ENCODE measurements at places on chromosomes 2 and 18.

DNA sequence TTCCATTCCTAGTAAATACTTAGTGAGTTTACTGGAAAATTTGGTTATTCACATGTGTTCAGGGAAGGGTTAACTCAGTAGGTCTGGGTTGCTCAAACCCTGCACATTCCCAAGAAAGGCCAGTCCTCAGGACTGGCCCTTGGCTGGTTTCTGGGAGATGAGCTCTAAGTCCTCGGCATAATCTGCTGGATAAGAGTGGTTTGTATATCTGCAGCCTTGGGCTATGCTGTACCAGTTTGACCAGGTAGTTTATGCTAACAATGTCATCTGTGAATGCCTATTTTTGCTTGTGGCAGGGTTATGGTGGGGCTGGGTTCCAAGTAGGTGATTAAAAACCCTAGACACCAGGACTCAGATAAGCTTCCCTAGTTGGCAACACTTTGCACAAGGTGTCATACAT, 7.4 kb upstream of the PTH2R start:
- no peak for DNase-seq

DNA sequence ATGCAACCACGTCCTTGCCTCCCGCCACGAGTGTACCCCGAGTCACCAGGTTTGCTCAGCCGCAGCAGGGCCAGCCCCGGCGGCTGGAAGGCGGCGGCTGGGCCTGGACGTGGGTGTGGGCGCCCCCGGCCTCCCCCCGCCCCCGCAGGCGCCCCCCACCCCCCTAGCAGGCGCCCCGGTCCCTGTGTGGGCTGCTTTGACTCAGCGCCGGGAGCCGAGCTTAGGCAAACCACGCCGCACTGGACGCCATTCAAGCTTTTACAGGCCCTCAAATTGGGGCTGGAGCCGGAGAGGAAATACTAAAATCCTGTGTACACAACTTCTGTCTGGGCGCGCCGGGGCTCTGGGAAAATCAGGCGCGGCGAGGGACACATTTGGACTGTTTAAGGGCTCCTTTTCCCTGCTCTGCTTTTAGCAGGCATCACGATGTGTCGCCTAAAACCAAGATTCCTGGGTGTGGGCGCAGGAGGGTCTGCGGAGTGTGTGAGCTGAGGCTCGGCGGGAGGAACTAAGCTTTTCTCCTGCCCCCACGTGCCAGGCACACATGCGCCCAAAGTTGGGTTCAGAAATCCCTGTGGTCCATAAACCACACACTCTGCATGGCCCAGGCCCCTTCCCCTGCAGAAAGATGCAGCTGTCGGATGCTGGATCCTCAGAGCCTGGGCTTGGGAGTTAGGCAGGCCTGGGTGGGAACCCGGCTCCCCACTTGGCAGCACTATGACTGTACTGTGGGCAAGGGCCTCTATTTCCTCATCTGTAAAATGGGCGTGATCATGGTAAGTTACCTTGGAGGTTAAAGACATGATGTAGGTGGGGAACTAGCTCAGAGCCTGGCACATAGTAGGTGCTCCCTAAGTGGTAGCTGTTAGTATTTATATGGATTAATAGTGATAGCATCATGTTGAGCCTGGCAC, 57.6 kb downstream of the ATOH8 start:
- DNase-seq: no peak

DNA sequence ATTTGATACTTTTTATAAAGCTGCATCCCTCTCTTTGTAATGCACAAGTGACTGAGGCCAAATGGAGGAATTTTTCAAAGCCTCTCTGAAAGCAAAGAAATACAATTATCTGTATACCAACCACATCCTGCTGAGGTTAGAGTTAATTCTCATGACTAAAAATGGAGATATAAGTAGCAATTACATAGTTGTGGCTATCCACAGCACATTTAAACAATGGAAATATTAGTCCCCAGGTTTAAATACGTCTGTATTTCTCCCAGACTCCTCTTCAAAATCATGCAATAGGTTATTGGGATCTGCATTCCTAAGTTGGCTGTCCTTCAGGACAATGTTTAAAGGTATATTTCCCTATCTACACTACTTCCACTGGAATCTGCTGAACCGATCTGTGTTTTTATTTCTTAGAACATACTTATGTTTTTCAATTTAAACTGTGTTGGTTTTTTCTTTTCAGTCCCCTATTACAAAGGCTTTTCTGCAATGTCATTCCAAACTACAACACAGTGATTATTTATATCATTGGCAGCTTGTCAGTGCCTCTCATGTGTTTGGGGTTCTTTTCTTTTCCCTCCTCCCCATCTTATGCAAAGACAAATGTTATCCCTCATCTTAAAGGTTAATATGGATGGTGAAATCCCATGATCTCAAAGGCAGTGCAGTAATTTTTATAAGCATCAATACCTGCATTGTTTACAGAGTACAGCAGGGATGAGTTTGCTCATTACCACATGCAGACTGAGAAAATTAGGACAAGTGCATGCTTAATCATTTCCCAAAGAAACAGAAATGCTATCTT, 134.8 kb upstream of the FSHR start:
- DNase-seq: no peak

DNA sequence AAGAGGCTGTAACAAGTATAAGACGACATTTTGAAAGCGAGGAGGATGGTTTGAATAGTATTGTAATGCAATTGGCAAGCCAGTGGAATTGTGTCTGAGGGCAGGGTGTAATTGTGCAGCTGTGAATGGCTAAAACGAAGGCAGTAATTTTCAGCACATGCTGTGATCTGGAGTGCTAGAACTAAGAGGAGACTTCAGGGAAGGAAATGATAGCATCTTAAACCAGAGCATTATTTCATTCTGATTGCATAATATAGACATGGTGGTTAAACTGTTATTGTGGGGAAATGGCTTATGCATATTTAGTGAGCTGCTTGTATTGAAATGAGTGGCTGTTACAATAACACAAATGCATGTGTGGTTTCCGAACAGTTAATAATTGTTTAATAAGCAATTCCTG, 36.3 kb downstream of the THSD7B start:
- DNase-seq: no peak

GRCh38 chr2:2870106-2870505, 507.5 kb downstream of the EIPR1 start:
- no peak for DNase-seq

- no peak for DNase-seq
Measured at GRCh38 chr2:106991866-106992265, 105.9 kb upstream of the ST6GAL2 start.

GRCh38 chr2:43010438-43011157, 215.8 kb downstream of the ZFP36L2 start:
- no peak for DNase-seq

DNA sequence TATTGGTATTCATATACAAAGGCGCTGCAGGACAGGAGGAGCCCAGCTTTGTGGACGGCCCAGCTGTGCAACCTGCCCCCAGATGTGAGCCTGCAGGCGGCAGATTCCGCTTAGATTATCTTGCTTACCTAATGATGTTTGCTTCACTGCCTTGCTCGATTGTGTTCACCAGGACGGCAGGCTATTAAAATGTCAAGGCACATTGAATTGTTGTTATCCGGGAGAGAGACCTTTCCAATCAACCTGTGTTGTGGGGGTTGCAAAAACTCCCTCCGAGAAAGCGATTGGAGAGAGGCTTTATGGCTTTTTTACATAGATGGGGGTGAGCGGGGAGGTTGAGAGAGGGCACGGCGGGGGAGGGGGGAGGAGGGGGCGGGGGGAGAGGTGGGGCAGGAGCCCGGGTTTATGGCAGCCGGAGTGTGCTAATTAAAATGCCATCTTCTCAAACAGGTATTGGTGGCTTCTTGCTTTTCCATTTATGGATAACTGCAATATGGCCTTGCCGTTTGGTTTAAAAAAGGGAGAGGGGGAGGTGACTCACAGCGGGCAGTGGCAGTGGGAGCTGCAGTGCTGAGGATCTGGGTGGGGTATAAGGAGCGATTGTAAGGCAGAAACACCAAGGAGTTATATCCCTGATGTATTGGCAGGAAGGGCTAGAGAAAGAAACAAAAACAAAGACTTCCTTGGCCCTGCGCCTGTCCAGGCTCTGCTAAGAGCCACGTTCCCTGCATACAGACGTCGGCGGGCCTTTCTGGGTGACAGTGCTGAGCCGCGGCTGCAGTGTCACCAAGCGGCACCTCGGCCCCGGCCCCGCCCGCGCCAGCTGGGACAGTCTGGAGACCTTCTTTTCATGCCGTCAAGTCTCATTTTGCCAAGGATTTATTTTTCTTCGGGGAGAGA, 97.2 kb downstream of the INSIG2 start:
- DNase-seq: peak; percentile 64

GRCh38 chr18:9910661-9911060, 3.2 kb upstream of the VAPA start:
- no peak for DNase-seq

DNA sequence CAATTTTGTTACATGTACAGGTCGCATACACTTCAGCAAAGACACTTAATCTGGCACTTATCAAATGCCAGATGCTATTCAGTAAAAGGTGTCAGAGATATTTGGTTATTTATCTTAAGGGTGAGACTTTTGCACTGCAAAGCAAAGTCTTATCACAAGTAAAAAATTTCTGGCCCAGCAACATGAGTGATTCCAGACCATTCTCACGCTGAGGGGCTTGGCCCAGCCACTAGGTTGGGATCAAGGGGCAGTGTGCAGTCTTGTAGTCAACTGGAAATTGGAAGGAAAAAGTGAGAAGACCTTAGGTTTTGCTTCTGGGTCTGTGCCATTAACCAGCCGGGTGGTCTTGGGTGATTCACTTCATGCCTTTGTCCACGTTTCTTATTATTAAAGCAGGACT, 181.6 kb downstream of the RNF144A start:
- DNase-seq: no peak

GRCh38 chr2:30688956-30689401, 118.3 kb downstream of the CAPN13 start:
- no peak for DNase-seq

GRCh38 chr2:73855526-73855925, 26.8 kb downstream of the STAMBP start:
- DNase-seq: no peak

DNA sequence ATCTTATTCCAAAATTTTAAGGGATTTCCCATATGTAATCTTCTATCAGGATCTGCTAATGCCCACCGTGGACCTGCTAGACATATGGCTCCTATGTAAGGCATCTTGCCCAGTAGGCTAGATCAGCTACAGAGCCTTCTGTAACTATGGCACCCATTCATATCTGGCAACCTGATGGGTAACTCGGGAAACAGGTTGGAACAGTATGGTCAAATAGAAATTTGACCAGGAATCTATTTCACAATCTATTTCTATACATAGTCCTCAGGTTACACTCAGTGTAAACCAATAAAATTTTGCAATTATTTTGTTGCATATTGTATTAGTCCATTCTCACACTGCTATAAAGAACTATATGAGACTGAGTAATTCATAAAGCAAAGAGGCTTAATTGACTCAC, 93.3 kb downstream of the ST6GAL2 start:
- DNase-seq: no peak

- DNase-seq: no peak
Measured at GRCh38 chr2:213958086-213958485, 452.8 kb upstream of the VWC2L start.

- DNase-seq: no peak
Measured at GRCh38 chr18:75823471-75823870, 396.0 kb upstream of the SMIM21 start.

- no peak for DNase-seq
Measured at GRCh38 chr2:120100627-120101026, 87.8 kb downstream of the EPB41L5 start.

GRCh38 chr2:123500988-123501387, 524.1 kb upstream of the CNTNAP5 start:
- DNase-seq: no peak

DNA sequence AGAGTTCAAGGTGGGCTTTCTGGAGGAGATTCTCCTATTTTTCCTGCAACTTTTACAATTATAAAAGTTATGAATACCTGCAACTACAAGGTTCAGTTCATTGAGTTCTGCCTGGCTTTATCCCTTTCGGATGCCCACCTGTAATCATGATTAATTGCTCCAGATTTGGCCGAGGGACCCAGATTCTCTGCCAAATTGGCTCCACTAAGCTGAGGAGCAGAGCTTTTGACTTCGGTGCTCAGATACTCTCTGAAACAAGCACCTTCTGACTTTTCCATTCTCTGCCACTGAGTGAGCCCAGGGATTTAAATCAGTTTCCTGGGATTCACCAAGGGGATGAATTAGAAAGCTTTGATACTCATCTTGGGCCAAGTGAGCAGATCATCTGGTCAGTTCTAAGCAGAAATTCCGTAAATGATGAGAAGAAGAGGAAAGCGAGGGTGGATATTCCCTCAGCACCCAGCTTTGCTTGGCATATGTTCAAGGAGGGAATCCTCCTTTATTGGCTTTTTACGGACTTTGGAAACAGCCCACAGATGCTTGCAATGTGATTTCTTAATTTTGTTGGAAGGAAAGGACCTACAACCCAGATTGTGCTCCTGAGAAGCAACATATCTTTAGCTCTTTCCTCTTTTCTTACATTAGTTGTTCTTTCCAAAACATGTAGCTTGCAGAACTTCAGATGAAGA, 179.2 kb downstream of the SETBP1 start:
- DNase-seq: no peak

DNA sequence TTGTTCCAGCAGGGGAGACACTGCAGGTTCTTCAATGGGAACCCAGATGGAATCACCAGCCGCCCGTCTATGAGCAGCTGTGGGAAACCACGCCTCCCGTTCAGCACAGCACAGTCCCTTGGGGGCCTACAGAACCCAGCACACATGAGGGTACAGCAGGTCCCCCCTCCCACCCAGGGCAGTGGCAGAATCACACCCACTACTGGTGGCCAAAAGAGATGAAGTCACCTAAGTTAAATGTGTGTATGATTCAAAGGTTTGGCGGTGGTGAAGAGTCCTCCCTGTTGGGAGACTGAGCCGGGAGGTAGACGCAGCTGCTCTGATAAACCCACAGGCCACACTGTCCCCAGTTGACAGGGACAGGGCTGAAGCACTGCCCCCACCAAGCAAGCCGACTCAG, 44.3 kb downstream of the L3MBTL4 start:
- no peak for DNase-seq

DNA sequence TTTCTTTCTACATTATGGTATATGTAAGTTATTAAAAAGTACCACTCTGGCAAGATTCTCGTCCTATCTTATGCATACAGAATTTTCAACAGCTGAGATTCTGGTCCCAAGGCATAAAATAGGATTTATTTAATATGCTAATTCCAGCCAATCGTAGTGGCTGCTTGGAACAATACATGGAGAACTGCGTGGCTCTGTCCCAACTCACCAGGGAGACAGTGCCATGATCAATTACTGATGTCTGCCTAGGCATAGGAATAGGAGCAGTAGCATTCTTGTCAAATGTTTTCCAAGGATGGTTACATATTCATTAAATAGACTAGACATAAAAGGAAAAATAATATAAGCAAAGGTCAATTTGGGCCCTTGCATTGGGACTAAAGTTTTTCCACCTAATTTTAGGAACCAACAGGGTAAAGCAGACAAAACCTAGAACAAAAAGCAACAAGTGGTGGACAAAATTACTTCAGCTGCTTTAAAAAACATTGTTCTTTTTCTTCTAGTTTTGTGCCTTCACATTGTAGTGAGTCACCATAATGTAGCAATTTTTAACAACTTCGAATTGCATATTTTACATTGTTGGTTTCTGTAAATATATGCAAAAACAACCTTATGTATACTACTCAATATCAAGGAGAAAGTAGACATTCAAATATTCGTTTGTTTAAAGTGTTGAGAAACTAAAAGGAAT, 232.8 kb upstream of the ATP5MC3 start:
- DNase-seq: no peak

- no peak for DNase-seq
Measured at GRCh38 chr2:98299211-98299905, 46.9 kb upstream of the CNGA3 start.

Measured in substantia nigra (tissue), 51 donors.